ENCODE measurements at places on chromosomes 2 and 18.

DNA sequence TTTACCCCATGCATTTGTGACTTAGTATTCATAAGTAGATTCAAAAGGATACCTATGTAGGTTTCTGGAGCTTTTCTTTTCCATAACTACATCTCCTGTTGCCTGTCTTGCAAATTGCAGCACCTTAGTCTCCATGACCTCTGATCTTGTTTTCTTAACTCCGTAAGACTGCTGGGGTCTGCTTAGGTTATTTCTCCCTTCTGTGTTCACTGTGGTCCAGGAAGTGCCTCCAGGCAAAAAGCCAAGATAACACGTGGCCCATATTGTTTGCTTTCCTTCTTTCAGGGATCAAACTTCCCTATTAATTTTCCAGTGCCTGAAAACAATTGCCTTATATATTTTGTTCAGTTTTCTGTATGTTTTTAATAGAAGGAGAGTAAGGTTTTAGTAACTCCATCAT, 86.4 kb downstream of the GCA start:
- no peak for DNase-seq

- no peak for DNase-seq
These were observed 39.4 kb downstream of the NBAS start for GRCh38 chr2:15521641-15522181.

GRCh38 chr2:52117299-52117698, 1085.4 kb upstream of the NRXN1 start:
- no peak for DNase-seq

DNA sequence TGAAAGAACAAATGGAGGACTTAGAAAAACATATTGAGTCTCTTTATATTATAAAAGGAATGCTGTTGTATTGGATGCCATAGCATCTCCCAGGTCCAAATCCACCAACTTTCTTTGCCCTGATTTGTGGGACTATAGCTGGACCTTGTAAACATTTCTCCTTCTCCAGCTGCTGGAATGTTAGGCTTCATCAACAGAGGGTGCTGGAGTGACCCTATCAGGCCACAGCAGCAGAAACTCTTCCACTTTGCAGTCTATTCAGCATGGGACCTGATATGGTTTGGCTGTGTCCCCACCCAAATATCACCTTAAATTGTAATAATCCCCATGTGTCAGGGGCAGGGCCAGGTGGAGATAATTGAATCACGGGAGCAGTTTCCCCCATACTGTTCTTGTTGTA, 138.4 kb upstream of the ARL4C start:
- DNase-seq: no peak

DNA sequence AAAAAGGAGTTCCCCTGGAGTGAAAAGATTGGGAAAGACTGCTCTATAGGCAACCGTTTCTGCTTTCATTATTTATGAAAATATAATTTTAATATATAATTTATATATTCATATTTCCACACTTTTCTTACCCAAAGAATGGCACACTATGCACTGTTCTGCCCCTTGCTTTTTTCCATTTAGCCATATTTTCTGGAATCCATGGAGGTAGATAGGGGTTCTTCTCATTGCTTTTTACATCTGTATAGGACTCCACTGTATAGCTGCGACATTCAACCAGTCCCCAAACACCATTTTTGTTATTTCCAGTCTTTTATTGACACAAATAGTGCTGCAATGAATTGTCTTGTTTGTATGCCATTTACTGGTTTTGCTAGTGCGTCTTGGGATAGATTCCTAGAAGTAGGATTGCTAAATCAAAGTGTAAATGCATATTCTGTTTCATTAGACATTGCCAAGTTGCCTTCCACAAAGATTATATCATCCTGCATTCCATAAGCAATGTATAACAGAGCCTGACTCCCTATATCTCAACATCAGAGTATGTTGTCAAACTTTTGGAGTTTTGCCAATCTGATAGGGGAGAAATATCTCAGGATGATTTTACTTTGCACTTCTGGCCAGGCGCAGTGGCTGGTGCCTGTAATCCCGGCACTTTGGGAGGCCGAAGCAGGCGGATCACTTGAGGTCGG, 26.6 kb upstream of the TCF7L1 start:
- no peak for DNase-seq

DNA sequence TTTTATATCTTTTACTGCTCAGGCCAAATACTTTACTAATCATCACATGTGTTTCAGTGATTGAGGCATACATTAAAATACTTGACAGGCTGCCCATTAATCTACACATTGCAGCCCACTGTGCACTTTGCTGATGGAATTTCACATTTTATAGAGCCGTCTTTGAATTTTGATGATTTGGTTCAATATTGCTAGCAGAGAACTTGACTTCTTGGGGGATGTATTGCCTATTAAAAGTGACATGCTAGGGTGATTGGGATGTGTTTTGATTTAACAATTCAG, 1291.0 kb upstream of the GYPC start:
- no peak for DNase-seq

Measured in caudate nucleus (tissue), 63 donors.